ENCODE measurements at places on chromosomes 4 and X. TPM values are rescaled to one million over a fixed set of nuclear protein-coding genes. Genes with fewer than 3 reads are reported as not detected.

DNA sequence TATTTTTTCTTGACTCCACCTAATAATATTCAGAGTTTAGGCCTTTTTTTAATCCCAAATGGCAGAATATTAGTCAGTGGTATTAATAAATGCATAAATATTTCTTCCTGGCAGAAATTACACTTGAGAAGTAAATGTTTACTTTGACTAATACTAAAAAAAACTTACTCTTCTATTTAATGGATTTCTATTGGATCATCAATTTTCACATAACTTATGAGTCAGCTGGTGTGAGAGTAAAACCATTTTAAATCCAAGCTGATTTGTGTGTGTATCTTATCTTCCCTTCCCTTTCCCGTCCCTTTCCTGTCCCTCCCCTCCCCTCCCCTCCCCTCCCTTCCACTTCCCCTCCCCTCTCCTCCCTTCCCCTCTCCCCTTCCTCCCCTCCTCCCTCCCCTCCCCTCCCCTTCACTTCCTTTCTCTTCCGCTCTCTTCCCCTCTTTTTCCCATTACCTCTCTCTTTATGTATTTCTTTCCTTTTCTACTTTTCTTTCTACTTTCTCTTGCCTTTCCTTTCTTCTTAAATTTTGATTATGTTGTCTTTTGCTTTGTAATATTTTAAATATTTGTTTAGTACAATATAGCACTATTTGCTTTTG is 630.1 kb upstream of the EPHA5 start:
- no peak for ATAC-seq

DNA sequence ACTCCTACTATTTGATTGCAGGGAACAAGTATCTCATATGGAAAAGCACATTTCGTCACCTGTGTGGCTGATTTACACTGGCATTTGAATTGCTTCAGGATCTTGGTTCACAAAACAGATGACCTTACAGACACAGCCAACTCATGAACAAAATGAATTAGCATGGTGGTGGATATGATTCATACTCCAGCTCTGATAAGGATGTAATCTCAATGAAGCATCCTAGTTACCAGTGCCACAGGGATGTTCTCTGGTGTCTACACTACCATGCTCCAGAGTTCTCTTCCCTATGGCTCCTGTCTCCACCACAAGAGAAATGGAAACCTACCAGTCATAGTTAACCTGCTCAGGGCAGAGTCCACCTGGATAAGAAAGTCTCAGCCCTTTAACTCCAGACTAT is 40.7 kb downstream of the TEC start:
- no peak for ATAC-seq

- no peak for ATAC-seq
These were observed 19.7 kb downstream of the LRCH2 start for GRCh38 chrX:115214151-115214550.

GRCh38 chr4:48785302-48785701 is 5.2 kb upstream of the FRYL start:
- no peak for ATAC-seq

GRCh38 chrX:83469551-83469950 is 38.5 kb upstream of the POU3F4 start:
- ATAC-seq, result no peak

DNA sequence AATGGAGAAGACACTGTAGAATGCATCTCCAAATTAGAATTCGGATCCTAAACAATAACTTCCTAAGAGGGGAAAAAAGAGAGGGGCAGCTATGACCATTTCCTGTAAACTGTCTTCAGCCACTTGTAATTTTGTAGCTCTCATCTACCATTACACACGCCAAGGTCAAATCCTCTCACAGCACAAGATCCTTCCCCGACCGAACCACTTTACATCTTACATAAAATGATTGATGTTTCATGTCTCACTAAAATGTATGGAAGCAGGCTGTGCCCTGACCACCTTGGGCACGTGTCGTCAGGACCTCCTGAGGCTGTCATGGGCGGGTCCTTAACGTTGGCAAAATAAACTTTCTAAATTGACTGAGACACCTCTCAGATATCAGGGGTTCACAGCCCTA is 24.1 kb upstream of the PBDC1 start:
- peak; percentile 3 for ATAC-seq

The CASP3 gene
- total RNA-seq, result 40.5 TPM

- ATAC-seq, result no peak
These were observed 194.3 kb upstream of the POF1B start for GRCh38 chrX:85573801-85574200.

DNA sequence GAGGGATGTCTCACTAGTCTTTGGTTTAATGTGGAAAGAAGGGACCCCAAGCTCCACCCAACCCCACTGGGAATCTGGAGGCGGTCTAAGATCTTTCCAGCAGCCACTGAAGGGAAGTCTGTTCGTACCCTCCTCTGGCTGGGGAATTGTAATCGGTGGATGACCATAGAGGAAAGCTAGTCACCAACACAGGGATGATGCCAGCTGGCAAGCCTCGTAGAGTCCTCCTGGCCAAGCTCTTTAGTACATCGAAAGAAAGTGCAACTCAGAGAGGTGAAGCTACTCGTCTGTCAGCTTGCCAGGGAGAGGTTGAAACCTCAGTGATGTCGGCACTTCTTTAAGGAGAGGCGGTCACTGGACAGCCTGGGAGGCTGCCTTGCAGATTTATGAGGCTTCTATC is 58.7 kb downstream of the MAMLD1 start:
- no peak for ATAC-seq

DNA sequence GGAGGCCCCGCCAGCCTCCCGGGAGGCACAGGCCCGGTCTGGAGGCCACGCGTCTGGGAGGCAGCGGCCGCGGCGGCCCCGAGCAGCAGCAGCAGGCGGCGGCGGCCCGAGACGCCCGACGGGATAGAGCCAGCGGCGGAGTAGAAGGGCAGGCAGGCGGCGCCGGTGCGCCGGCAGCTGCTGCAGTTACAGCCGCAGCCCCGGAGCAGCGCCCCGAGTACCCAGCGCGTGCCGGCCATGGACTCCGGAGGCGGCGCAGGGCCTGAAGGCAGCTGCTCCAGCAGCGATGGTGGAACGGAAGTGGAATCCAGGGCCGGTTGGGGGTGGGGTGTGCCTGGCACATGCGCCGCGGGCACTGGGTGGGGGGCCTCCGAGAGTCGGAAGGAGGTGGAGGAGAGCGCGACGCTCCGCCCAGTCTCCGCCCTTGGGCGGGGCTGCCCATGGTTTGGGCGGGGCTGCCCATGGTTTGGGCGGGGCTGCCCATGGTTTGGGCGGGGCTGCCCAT is at the start of gene GRSF1:
GRSF1 (minus strand) TSS at position 302 of the 505 bp plus-strand sequence; CDS start at position 239, 63 bp downstream.
- peak; percentile 49 for ATAC-seq

- ATAC-seq, result no peak
These were observed 7.2 kb downstream of the IBSP start for GRCh38 chr4:87806520-87806919.

The PNCK gene
- total RNA-seq, result 16.7 TPM

DNA sequence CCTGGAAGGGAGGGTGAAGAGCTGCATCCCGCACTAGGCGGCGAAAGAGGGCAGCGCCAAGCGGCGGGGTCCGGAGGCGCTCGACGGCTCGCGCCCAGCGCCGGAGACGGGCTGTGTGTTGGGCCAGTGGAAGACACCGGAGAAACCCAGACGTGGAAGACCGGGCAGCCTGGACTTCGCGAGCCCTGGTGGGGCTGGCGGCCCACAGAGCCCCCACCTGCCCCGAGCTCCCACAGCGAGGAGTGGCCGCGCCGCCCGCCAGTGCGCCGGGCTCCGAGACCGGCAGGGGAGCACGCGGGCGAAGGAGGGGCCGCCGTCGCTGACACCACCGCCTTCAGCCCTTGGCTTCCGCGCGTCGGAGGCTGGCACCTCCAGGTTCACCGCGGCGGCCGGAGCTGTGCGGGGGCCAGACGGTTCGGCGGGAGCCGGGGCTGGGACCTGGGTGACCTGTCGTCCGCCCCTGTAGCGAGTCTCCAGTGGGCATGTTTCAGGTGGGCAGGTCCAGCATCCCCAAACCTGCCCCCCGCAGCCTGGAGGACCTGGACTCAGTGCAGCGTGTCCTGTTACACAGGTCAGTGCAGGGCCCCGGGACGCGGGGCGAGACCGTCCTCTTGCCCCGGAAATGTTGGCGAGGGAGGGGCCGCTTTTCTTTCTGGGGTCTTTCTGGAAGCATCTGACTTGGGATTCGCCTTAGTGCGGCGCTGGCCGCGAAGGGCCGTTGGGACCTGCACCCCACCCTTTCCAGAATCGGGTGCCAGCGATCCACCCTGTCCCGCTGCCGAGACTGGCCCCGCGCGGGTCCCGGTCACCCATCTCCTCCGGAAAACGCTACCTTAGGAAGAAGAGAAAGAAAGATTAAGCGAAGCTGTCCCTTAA is 9.6 kb upstream of the INTU start:
- ATAC-seq, result peak; percentile 95

The BEX1 gene
- 8.8 TPM for total RNA-seq

DNA sequence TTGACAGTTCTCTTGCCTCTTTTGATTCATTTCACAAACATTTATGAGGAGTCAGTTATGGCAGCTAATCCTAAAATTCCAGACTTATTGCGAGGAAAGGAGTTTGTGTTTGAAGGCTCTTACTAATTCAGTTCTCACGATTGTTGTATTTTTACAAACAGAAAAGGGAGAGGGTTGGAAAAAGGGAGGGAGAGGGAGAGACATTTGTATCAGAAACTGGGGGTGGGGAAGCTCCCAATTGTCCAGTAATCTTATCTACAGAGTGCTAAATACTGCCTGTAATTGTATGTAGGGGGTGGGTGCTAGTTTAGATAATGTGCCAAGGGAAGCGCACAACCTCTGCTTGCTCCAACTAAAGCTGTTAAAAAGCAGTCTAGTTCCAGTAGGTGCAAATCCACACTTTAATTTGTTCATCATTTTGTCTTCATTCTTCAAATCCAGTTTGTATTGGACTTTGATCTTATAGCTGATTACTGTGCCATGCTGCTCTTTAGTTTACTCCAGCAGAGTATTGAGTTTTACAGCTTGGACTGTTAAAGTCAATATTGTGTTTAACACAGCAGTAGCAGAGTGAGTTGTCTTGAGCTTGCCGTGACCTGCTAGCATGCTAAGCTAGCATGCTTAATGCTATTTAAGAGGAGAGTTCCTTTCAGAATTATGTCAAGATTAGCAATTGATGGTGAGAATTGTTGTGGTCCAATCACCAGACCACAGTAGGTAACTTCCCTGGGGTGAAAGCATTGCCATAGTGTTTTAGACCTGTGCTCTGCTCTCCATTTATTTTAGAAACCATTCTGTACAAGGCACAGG is 13.9 kb downstream of the FNIP2 start:
- peak; percentile 45 for ATAC-seq

GRCh38 chrX:155778844-155779553 is 102.1 kb upstream of the VAMP7 start:
- ATAC-seq, result no peak

The ANKRD50 gene
- 54.3 TPM for total RNA-seq

All from motor neuron (in vitro differentiated cells).